Neural crest cell (in vitro differentiated cells): ENCODE measurements at places on chromosomes 5 and 9.

DNA sequence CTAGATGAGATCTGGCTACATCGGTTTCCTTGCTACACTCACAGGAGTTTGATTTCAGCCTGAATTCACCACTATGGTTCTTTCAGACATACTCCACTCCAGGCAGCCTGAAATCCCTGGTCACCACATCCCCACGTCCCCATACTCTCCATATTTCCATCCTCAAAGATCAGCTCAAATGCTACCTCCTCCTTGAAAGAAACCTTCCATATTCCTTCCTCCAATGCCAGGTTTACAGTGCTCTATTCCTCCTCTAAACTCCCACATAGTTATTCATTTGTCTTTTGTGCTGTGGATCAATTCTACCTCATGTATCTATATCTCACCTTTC, 151.7 kb downstream of the GLIS3 start:
- no peak for DNase-seq
- no peak overlapping the region for H3K27ac ChIP-seq
- H3K4me1 ChIP-seq = peaks cover 42% of the 10 kb centered on the region
- no peak overlapping the region for H3K4me3 ChIP-seq
- H3K36me3 ChIP-seq = no peaks in the 10 kb centered on the region

DNA sequence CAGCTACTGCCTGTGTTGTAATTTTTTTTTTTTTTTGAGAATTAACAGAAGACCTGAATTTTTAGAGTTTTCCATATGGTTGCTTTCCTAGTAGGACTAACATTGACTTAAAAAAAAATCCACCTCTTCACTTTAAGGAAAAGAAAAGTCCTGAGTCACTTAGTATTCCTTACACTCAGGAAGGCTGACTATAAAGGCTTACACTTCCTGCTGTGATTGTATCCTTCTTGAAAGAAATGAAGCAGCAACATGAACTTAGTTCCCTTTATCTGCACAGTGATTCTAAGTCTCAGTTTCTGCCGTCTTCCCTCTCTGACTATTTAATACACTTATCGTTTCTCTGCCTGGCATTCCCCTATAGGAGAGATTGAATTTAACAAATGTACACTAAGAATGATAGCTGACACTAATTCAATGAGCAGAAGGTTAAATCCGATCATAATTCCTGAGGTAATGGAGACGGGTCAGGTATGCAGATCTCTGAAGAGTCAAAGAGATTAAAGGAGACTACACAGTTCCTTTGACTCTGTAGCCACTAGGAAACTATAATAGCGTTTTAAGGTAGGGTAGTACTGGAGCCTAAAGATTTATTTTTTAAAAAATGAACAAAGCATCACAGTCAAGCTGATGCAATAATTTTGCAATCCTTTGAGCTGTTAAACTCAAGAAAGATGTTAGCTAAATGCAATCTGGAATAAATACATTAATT, 185.1 kb upstream of the ELAVL2 start:
- H3K27ac ChIP-seq = peak overlapping the region; percentile 0
- H3K4me3 ChIP-seq = no peak overlapping the region
- DNase-seq = no peak
- H3K4me1 ChIP-seq = peaks cover 26% of the 10 kb centered on the region

GRCh38 chr9:94014920-94015319, 59.8 kb upstream of the BARX1 start:
- no peak for DNase-seq
- H3K36me3 ChIP-seq = no peaks in the 10 kb centered on the region
- no peak overlapping the region for H3K27ac ChIP-seq
- H3K4me3 ChIP-seq = no peak overlapping the region

DNA sequence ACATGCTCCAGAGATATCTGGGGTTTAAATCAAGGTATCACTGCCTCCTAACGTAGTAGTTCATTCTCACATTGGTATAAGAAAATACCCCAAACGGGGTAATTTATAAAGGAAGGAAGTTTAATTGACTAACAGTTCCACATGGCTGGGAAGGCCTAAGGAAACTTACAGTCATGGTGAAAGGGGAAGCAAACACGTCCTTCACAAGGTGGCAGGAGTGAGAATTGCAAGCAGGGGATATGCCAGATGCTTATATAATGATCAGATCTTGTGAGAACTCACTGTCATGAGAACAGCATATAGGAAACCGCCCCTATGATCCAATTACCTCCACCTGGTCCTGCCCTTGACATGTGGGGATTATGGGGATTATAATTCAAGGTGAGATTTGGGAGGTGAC, 1280.2 kb upstream of the C9orf72 start:
- DNase-seq = no peak
- H3K27ac ChIP-seq = peak overlapping the region; percentile 10
- peaks cover 6% of the 10 kb centered on the region for H3K4me1 ChIP-seq
- H3K36me3 ChIP-seq = no peaks in the 10 kb centered on the region
- no peaks in the 10 kb centered on the region for H3K27me3 ChIP-seq

DNA sequence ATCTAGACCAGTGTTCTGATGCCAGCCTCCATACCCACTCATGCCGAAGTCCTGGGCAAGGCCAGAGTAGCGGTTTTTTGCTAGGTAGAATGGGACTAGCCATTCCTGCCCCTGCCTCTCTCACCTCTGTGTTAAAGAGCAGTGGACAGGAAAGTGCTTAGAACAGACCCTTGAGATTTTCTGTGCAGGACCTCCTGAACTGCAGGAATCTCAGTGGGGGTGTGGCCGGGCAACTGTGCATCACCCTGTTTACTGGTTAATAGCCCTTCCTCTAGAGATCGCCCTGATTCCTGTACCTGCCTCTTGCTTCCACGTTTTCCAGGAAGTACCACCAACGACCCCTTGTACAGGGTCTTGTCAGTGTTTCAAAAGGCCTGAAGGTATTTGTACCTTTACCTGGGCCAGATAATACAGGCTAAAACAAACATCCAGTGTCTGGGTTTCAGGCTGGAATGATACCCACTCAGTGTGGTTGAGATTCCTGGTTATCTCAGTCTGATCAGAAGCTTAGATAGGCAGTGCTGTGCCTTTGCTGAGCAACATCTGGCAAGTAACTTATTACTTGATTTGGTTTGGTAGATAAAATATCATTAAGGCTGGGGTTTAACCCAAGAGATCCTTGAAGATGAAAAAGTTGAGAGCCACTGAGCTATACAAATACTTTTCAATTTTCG, 65.9 kb downstream of the RGS3 start:
- H3K27me3 ChIP-seq = no peaks in the 10 kb centered on the region
- H3K27ac ChIP-seq = no peak overlapping the region
- no peak overlapping the region for H3K4me3 ChIP-seq
- DNase-seq = no peak
- H3K4me1 ChIP-seq = peaks cover 35% of the 10 kb centered on the region

DNA sequence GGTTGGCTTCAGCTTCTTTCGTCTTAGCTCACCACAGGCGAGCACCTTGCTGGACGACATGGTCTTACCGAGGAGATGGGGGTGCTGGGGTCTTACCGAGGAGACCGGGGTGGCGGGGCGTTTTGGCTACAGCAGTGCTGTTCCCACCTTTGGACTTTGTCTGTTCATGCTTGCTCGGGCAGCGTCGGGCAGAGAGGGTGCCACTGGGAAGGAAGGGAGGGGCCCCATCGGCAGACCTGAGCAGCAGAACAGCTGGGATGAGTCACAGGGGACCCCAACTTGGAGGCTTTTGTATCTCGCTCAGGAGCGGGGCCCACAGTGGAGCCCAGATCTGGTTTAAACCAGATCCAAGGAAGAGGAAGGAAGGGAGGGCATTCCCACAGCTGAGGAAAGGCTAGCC, 106.0 kb upstream of the CACNA1B start:
- no peak overlapping the region for H3K4me3 ChIP-seq
- no peak overlapping the region for H3K27ac ChIP-seq
- H3K4me1 ChIP-seq = peaks cover 3% of the 10 kb centered on the region
- H3K36me3 ChIP-seq = peaks cover 28% of the 10 kb centered on the region
- DNase-seq = no peak
- no peaks in the 10 kb centered on the region for H3K27me3 ChIP-seq

- peaks cover 44% of the 10 kb centered on the region for H3K27me3 ChIP-seq
- H3K4me3 ChIP-seq = peak overlapping the region; percentile 94
- peak overlapping the region; percentile 78 for H3K27ac ChIP-seq
- DNase-seq = peak; percentile 22
- H3K36me3 ChIP-seq = no peaks in the 10 kb centered on the region
Measured at GRCh38 chr9:81690251-81690851, 1.0 kb upstream of the TLE1 start.
